ENCODE measurements at places on chromosomes 4 and X.

- no peak for DNase-seq
These were observed 940 bp upstream of the DCTD start for GRCh38 chr4:182918044-182918607.

GRCh38 chr4:4580494-4580893, 38.6 kb upstream of the STX18 start:
- DNase-seq: no peak

GRCh38 chr4:15738877-15739276, 36.0 kb downstream of the BST1 start:
- DNase-seq: no peak

DNA sequence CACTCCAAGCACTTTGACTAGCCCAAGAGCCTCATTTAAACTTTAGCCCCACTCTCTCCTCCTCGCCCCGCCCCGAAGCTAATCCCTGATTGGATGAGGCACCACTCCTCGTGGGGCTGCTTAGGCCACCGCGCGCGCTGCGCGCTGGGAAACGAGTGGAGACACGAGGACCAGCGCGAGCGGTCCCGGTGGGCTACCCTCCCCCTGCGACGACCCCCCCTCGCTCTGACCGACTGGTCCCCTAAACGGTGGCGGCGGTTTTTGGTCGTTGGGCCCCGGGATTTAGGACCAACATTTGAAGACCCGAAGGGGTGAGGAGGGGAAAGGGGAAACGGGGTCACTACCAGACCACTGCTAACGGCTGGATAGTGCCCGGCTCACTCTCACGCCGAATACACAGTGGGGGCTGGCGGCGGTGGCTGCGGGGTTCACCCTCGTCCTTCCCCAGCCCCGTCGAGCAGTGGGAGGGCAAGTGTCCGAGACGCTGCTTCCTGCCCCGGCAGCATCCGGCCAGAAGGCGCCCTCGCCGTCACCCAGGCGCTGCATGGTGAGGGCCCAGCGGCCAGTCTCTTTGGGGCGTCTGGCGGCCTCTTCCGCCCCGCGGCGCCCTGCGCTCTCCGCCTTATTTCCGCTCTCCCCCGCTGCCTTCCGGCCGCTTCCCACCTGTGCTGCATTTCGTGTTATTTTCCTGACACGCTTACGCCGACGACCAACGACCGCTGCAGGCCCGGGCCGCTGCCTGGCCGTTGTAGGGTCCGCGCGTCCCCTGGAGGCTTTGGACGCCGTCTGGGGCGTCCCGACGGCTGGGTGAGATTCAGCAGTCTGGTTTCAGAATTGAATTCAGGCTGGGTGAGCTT, at the start of gene RBM46:
TSS of gene RBM46 (plus strand) at position 147 of the 857 bp plus-strand sequence. CDS start 15,481 bp downstream, outside the sequence.
- DNase-seq: no peak

DNA sequence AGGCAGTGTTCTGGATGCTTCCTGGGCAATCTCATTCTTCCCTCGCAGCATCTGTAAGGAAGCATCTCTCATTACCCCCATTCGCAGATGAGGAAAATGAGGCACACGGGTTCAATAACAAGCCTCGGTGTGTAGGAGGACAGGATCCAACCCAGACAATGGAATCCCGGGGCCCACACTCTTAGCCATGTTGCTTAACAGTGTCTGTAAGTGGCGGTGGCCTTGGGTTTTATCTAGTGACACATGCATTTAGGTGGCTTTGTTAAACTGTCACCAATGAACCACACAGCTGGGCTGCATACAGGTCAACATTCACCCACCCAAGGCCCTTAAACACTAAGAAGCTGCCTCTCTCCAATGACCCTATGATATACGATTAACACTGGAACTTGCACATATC, 22.6 kb downstream of the RELL1 start:
- no peak for DNase-seq

DNA sequence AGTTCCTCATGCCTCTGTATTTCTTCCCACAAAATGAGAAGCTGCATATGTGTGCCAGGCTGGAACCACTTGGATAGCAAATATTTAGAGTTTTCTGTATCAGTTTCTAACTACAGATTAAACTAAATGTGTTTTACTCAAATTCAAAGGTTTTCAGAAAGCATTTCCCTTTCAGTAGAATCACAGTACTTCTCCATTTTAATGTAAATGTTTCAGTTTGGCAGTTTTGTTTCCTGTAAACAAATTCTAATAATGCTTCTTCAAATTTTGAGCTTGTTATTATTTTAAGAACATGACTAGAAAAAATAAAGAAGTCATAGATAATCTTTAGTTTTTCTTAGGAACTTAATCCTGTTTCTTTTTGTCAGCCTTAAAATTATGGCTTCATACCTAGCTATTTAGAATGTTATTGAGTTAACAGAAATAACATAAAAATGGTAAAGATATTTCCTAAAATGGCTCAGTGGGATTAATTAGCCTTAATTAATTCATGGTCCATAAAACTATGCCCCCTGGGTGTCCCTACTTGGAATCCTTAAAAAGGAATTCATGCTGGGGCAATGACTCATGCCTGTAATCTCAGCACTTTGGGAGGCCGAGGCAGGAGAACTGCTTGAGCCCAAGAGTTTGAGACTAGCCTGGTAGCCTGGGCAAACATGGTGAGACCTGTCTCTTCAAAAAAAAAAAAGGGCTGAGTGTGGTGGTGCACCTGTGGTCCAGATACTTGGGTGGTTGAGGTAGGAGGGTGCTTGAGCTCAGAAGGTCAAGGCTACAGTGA, 83.8 kb upstream of the GPR34 start:
- DNase-seq: peak; percentile 5

GRCh38 chr4:40227284-40227683, 30.5 kb downstream of the RHOH start:
- DNase-seq: peak; percentile 68

- no peak for DNase-seq
These were observed 1.7 kb downstream of the DOCK11 start for GRCh38 chrX:118497180-118497818.

DNA sequence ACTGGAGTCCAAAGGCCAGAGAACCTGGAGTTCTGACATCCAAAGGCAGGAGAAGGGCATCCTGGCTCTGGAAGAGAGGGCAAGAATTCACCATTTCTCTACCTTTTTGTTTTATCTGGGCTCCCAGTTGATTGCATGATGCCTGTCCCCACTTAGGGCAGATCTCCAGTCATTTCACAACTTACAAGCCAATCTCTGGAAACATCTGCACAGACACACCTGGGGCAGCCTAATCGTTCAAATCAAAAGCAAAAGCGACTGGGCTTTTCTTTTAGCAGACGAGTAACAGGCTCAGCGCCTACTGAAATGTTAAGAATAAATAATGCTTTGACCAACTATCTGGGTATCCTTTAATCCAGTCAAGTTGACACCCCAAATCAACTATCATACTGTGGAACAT, 136.0 kb upstream of the NPY2R start:
- no peak for DNase-seq

GRCh38 chrX:147738265-147738664, 173.5 kb upstream of the FMR1 start:
- peak; percentile 15 for DNase-seq

DNA sequence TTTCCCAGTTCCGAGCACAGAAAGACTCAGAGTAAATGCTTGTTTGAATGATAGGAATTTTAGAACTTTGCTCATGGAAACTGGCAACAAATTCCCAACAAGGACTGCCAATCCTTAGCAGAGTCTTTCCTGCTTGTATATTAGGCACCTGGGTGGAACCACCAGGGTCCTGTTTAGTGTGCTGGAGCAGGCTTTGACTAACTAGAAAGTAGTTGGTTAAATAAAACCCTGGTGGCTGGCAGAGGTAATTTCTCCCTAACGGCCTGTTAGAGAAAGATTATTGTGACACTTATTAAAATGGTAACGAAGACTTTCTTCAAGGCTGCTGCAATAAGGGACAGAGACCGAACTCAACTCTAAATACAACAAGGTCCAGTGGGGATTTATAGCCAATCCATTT, 103.6 kb upstream of the TEX13D start:
- no peak for DNase-seq

DNA sequence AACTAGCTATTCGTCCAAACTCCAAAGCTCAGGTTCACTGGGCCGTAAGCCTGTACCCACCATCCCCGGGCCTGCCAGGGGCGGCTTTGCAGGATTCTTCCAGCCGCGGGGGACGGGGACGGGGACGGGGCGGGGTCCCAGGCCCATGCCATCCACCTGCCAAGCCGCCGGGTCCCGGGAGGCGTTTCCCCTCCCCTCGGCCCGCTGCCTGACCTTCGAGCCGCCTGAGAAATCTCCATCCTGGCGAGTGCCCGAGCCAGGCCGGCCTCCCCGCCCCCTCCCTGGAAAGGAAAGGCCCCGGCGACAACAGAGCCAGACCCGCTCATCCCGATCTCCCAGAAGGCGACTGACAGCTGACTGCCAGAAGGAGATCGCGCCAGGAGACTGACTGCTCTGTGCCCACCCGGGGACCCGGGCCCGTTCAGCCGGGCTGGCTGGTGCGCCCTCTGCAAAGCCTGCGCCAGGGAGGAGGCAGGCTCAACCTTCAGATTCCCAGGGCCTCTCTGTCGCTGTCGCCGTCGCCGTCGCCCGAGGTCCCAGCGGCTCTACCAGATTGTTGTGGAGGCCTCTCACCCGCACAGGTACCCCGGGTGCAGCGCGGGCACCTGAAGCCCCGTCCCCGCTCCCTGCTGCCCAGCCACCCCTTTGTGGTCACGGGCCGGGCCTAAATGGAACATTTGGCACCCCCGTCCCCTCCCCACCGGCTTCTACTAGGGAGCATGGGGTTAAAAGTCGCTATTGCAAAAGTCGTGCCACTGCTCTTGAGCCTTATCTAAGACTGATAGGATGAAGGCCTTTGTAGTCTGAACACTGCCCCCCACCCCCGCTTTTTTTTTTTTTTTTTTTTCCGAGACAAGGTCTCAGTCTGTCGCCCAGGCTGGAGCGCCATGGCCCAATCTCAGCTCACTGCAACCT, at the start of gene RGN:
TSS of gene RGN (plus strand) at position 315 of the 915 bp plus-strand sequence. CDS start 2,702 bp downstream, outside the sequence.
- DNase-seq: no peak

- DNase-seq: no peak
These were observed 34.9 kb downstream of the NOCT start for GRCh38 chr4:139050446-139050845.

DNA sequence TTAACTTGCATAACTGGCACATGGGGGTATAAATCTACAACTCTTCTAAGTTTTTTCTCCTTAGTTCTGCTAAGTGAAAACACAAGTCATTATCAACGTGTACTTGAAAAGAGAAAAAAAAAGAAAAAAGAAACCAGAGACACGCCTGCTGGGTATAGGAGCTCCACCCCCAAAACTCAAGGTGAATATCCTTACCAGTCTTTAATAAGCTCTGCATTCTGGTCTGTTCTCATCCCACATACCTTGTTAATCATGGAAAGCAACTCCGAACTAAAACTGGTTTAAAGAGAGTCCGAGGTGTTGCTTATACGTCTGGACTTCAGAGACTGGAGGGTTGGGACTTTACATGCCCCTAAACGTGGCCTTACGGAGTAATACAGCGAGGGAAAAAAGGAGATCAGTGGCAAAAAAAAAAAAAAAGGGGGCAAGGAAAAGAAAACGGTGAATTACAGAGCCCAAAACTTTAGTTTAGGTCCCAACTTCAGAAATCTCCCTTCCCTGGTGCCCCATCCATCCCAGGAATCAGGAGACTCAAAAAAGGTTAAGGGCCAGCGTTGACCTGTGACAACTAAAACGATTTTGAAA, 1.0 kb downstream of the PGRMC2 start:
- peak; percentile 66 for DNase-seq

DNA sequence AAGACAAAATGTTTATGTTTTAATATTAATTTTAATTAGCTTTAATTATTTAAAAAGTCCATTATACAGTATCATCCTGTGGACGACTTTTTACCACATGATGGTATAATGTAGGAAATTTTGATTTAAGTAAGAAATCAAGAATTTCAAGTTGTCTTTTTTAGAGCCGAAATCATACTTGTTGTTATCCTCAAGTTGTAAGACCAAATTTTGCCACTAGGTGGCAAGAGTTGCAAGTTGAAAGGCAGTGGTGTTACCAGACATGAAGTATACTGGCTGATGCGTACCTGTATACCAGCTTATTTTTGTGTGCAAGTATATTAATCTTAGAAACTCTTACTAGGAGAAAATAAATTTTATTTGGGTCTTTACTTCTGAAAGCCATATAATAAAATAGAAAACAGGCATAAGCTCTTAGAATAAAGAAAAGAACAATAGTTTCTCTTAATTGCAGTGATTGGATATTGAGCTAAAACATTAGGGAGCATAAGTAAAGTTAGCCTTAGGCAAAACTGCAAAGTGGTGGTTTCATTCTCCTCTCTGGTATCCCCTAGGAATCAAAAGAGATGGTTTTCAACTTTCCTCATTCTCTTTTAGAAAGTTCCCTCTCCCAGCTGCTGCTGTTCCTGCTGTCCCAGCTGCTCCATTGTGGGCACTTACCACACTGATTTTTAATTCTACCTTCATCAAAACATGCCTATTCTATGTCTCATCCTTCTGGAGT, 118.0 kb upstream of the WDFY3 start:
- DNase-seq: peak; percentile 72

DNA sequence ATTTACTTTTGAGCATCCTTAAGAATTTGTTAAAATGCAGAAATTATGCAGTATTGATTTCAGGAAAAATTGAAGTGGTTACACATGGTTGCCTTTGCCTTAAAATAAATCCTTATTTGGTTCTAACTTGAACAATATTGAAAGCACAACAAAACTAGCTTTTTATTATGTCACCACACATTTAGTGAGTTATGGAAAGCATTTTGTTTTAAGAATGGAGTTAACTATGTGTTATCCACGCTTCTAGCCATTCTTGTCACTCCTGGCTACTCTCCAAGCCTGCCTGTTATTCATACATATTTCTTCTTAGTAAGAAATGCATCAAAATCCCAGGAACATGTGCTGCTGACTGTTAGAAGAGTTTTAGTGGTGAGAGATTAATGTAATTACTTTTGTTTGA, 73.9 kb downstream of the FAT4 start:
- no peak for DNase-seq

- DNase-seq: peak; percentile 35
These were observed 29.6 kb downstream of the PDGFC start for GRCh38 chr4:156941940-156942548.

DNA sequence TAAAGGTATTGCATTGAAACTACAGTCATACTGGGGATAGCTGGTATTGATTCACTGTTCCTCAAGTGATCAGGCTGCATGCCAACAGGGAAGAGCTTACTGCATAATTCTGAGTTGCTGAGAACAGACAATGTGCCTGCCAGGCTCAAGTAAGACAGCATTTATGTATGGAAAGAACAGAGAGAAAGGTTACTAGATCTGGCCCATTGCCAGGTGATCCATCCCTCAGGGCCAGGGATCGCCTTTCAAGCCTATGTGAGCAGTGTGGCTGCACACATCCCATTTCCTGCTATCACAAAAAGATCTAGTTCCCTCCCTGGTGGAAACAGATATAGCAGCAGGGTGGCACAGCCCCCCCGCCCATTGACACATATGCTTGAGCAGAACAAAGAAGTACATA, 254.0 kb downstream of the TMA16 start:
- no peak for DNase-seq

GRCh38 chrX:96835660-96836289, 47.9 kb upstream of the RPA4 start:
- DNase-seq: no peak

GRCh38 chr4:137738375-137738990, 206.2 kb upstream of the PCDH18 start:
- DNase-seq: no peak

DNA sequence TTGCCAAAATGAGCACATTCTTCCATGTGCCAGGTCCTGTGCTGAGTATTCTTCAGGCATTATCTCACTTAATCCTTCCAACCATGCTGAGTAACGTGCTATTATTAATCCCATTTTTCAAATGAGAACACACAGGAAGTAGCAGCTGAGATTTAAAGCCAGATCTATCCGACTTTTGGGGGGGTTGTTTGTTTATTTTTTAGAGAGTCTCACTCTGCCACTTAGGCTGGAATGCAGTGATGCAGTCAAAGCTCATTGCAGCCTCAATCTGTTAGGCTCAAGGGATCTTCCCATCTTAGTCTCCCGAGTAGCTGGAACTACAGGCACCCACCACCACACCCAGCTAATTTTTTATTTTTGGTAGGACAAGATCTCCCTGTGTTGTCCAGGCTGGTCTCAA, 55.5 kb upstream of the TRIM2 start:
- DNase-seq: no peak
